ENCODE measurements at places on chromosomes 5 and 9.
A peak's percentile ranks its signal among the peaks of the same experiment; 100 is the strongest.

DNA sequence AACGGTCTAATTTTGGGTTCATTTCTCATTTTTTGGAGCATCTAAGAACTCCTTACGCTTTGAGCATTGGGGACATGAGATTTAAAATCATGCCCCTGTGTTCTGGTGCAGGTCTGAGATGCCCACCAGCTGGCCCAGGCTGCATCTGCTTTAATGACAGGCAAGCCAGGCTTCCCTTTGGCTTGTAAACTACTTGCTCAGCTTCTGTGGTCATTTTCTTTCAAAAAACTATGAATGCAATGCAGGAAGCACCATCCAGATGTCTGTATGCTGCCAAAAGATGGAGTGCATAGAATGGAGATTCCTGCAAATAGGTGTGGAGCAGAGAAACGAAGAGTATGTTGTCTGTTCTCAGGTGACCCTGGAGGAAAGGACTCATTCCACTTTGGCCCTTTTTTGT lies 399.9 kb upstream of the ADAMTSL1 start:
- no peak for DNase-seq

GRCh38 chr5:1161108-1161832 lies 40.1 kb upstream of the SLC6A19 start:
- no peak for DNase-seq

DNA sequence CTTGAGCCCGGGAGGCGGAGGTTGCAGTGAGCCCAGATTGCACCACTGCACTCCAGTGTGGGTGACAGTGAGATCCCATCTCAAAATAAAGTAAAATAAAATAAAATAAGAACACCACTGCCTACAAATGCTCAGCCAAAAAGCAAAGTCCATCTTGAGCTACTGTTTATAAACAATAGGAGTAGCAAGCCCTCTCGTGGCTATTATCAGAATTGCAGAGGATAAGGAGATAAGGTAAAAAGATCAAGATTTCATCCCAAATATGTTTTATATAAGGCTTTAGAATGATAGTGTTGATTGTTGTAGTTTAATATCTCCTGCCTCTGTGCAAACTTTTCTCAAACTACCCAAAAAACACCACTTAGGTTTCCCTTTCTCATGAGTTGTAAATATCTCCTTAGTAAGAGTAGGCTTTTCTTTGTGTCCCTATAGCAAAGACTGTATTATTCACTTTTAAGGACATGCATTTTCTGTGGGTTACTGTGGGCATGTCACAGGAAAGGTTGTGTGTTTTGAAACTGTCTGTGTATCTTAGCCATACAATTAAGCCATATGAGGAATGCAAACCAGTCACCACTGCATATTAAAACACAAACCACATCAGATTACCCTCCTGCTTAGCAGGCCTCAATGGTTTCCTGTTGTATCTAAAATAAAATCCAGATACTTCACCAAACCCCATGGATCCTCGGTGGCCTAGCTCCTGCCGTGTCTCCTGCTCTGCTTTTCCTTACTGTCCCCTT lies 31.8 kb upstream of the CKS2 start:
- no peak for DNase-seq

DNA sequence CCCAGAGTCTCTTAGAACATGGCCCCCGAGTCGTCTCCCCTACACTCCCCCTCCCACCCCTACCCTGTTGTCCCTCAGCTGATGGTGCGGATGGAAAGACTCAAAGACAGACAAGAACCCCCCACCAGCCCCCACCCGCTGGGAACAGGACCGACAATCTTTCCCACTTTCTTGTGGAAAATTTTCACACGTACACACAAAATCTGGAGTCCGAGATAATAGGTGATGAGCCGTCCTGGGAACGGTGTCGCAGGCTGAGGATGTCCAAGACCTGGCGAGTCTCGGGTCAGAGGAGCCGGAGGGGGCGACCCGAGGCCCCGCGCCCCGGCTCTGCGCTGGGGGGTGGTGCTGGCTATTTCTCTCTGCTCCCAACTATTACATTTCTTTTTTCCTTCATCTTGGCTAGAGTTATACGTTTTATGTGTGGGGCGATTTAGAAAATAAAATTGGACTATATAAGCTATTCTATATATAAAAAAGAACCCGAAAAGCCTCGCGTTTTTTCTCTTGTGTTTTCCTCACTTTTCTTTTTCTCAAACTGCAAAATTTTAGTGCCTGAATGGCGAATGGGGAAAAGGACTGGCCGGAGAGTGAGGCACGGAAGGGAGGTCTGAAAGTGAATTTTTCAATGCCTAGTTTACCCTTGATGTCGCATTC lies 188.8 kb downstream of the MEF2C start:
- DNase-seq, result no peak

DNA sequence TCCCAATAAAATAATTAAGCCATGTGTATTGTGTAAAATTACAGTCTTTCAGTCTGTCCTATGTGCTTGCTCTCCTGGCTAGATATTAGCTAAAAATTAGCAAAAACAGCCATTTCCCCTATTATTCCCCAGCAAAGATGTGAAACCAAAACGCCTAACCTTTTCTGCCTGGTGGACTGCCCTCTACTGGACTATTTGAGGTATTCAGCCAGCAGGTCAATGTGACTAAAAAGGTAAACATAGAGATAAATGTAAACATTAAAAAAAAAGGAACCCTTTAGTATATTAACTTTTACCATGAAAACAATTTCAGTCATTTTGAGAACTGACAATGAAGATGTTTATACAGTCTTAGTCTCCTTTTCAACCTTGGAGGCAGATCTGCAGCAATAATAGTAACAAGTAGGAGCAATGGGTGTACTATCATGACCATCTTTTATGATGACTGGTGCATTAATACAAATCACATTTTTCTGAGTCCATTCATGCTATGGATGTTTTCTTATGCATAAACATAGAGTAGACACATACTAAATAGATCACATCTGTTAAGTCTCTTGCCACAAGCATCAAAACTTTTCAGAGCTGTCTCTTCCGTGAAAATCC lies 10.1 kb downstream of the ATG12 start:
- peak; percentile 25 for DNase-seq

- DNase-seq, result no peak
Observed at GRCh38 chr9:128372784-128373183, 1.6 kb downstream of the URM1 start.
